ENCODE measurements at places on chromosomes 6 and 20.

DNA sequence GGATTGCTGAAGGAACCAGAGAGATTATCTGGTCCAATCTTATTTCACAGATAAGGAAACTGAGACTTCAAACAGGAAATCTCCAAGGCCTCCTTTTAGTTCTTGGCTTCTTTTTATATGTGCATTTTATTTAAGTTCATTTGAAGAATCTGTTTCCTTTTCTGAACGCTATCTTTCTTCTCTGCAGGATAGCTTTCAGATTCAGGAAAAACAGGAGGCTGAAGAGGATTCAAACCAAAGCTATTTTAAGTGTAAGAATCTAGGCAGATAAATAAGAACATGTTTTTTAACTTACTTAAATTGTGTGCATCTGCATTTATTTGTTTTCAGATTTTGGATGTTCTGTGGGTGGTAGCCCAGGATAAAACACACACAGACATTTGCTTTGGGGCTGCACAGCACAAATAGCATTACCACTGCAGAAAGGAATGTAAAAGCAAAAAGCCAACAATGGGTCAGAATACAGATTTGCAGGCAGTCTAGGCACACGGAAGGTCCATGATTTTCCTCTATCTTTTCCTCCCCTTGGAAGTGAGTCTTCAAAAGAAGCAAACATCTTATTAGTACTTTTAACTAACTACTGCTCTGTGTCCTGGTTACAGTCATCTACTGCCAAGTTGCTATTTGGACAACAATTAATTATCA is 188.8 kb upstream of the TBX18 start:
- no peak for DNase-seq

- DNase-seq = peak; percentile 84
Observed at GRCh38 chr6:103122766-103123601, 1729.5 kb downstream of the GRIK2 start.

DNA sequence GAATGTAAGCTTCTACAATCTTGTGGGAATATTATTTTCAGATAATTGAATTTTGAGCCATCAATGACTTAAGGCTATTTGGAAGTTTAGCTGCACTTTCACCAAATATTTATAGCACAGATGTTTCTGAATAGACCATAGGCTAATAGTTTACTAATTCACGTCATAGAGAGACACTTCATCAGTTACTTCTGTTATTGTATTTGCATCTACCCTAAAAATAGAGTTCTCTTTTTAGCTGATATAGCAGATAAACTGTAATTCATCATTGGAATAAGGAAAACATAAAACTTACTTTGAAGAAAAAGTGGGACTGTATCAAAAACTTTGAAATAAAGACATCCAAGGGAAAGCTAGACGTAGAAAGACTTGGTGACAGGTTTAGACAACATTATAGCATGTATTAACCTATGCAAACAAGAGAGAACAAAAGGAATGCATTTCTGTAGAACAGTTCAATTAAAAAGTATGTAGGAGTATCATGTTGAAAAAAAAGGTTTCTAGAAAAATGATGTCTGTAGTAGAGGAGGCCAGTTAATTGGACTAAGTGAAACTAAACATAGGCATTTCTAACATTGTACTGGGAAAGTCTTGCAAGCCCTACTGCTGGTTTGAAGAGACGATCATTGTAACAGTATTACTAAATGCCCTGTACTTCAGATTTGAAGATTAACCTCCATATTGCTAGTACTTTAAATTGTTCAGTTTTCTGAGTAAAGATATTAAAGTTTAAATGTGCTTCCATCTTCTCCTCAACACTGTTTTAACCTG is 123.3 kb downstream of the ZFAND3 start:
- DNase-seq = no peak

DNA sequence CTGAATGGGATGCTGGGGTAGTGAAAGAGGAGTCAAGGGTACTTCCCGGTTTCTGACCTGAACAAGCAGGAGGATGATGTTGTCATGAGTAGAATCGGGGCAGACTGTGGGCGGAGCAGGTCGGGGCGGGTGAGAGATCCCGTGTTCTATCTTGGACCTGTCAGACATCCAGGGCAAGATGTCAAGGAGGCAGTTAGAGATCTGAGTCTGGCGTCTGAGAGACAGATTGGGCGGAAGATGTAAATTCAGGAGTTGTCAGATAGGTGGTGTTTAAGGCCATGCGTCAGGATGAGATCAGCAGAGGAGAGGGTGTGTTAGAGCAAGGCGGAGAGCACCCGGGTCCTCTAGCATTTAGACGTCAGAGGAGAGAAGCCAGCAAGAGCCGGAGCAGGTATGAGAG is 115.5 kb downstream of the DLGAP4 start:
- no peak for DNase-seq

DNA sequence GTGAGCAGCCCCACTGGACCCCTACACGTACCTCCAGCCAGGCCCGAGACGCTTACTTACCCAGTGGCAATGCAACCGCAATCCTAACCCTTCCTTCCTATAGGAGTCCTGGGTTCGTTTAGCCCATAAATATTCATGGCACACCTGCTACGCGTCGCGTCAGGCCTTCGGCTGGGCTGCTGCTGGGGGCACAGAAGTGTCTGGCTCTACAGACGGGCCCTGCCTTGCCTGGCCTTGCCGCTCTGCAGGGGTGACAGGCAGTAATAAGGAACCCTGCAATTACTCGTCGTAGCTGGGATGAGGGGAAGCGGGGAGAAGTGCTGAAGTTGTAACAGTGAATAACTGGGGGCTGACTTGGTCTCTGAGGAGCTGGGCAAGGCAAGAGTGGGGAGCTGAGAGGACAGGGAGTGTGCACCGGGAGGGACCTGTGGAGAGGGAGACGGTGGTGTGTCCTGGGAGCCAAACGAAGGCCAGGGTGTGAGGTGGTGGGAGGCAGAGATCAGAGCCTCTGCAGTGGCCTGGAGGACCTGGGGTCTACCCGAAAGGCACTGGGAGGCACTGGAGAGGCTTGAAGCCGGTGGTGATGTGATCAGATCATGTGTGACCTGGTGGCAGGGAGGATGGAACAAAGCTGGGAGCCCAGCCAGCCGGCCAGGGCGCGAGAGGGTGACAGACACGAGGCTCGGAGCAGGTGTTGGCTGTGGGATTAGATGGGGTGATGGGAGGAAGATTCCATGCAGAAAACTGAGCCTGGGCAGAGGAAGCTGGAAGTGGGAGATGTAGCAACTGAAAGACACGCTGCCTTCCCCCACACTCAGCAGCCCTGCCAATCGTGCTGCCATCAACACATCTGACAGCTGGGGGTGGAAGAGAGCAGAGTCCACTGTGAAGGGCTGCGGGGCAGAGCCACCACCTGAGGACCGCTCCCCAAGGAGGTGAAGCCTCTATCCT is 36.4 kb downstream of the PSMG4 start:
- DNase-seq = peak; percentile 75

DNA sequence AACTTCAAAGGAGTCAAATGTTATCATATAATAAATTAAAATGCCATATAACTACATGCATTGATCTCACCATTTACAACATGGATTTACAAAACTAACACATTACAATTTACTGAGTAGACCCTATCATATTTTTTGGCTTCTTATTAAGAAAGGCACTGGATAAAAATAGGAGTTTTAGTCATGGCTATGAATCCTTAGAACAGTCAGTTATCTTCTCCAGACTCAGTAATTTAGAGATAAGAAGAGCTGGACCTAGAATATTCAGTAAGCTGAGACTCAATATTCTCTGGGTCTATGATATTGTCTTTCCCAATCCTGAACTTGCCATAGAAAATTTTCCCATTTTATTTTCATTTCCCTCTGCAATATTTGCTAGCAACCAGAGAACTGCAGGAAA is 62.3 kb downstream of the ME1 start:
- no peak for DNase-seq

Data from NCI-H1105 treated with DMSO at 0.1 percent for 48 hours (cell line).